ENCODE measurements at places on chromosomes 4 and X.
A peak's percentile ranks its signal among the peaks of the same experiment; 100 is the strongest.

GRCh38 chr4:41524425-41524824, 13.5 kb upstream of the LIMCH1 start:
- no peak overlapping the region for H3K4me3 ChIP-seq
- H3K4me1 ChIP-seq: no peaks in the 10 kb centered on the region
- H3K27ac ChIP-seq: no peak overlapping the region
- H3K27me3 ChIP-seq: no peaks in the 10 kb centered on the region

GRCh38 chr4:136687118-136687517, 845.2 kb downstream of the PCDH18 start:
- DNase-seq: no peak
- H3K36me3 ChIP-seq: no peaks in the 10 kb centered on the region
- H3K4me3 ChIP-seq: no peak overlapping the region
- no peaks in the 10 kb centered on the region for H3K4me1 ChIP-seq
- H3K27me3 ChIP-seq: no peaks in the 10 kb centered on the region

DNA sequence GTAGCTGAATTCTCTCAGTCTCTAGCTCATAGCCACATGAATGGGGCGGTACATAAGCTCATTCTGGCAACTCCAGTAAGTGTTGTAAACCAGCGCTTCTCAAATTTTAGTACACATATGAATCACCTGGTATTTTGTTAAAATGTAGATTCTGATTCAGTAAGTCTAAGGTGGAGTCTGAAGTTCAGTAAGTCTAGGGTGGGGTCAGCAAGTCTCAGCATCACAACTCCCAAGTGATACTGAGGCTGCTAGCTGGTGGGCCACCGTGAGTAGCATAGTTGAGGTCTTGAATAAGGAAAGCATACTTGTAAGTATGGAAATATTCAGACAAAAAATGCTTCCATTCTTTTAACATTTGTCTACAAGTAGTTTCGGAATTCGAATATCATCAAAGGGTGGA, 36.1 kb upstream of the INPP4B start:
- H3K27me3 ChIP-seq: no peaks in the 10 kb centered on the region
- H3K27ac ChIP-seq: no peak overlapping the region
- H3K4me1 ChIP-seq: no peaks in the 10 kb centered on the region
- no peak for DNase-seq
- H3K4me3 ChIP-seq: no peak overlapping the region

GRCh38 chr4:131427000-131427399, 1722.1 kb upstream of the PCDH10 start:
- H3K4me1 ChIP-seq: no peaks in the 10 kb centered on the region
- no peak overlapping the region for H3K4me3 ChIP-seq
- no peak overlapping the region for H3K27ac ChIP-seq
- H3K27me3 ChIP-seq: no peaks in the 10 kb centered on the region

GRCh38 chrX:3777416-3777815, 64.0 kb upstream of the PRKX start:
- H3K27ac ChIP-seq: no peak overlapping the region
- no peaks in the 10 kb centered on the region for H3K36me3 ChIP-seq
- no peaks in the 10 kb centered on the region for H3K4me1 ChIP-seq
- H3K4me3 ChIP-seq: no peak overlapping the region

- H3K4me1 ChIP-seq: peaks cover 5% of the 10 kb centered on the region
- H3K27ac ChIP-seq: no peak overlapping the region
- DNase-seq: no peak
- peaks cover 3% of the 10 kb centered on the region for H3K36me3 ChIP-seq
Measured at GRCh38 chr4:82886147-82886942, 4.6 kb downstream of the SEC31A start.

DNA sequence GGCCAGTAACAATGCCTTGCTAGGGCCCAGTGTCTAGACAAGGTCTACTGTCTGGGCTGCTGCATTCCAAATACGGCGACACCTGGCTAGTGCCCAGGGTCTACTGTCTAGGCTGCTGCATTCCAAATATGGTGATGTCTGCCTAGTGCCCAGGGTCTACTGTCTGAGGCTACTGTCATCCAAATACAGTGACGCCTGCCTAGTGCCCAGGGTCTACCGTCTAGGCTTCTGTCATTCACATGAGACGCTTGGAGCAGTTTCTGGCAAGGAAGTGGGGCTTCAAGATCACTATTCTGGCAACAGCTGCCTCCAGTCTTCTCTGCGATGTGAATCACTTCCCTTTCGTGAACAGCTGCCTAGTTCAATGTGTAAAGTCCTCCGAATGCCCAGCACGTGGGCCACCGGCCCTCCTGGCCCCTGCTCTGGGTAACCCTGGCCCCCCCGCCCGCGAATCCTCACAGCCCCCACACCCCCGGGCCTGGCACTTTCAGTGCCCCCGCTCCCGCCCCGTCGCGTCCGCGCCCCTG, 12.7 kb downstream of the ACOX3 start:
- peak overlapping the region; percentile 81 for H3K4me3 ChIP-seq
- H3K36me3 ChIP-seq: no peaks in the 10 kb centered on the region
- H3K4me1 ChIP-seq: peaks cover 7% of the 10 kb centered on the region

- H3K4me3 ChIP-seq: no peak overlapping the region
- no peak overlapping the region for H3K27ac ChIP-seq
- no peaks in the 10 kb centered on the region for H3K27me3 ChIP-seq
Measured at GRCh38 chr4:40419231-40419912, 84.2 kb downstream of the CHRNA9 start.

Data from fibroblast of lung (primary cell).